ENCODE measurements at places on chromosomes 5 and 9.

DNA sequence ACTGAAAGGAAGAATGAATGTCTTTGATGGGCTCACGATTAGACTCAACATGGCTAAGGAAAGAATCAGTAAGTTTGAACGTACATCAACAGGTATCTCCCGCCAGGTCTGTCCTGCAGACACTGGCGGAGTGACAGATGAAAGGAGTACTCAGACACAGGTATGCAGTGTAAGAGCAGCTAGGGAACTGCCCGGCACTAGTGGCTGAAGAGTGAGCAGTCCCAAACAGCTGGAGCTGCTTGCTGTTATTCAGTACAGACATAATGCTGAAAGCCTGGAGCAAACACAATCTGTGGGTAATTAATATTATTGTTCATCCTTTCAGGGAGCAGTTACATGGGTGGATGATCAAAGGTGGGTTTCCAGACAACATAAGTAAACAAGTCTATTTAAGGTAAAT, 835.5 kb downstream of the TLE4 start:
- DNase-seq: no peak

- no peak for DNase-seq
These were observed 48.7 kb downstream of the PCSK1 start for GRCh38 chr5:96384353-96384752.

DNA sequence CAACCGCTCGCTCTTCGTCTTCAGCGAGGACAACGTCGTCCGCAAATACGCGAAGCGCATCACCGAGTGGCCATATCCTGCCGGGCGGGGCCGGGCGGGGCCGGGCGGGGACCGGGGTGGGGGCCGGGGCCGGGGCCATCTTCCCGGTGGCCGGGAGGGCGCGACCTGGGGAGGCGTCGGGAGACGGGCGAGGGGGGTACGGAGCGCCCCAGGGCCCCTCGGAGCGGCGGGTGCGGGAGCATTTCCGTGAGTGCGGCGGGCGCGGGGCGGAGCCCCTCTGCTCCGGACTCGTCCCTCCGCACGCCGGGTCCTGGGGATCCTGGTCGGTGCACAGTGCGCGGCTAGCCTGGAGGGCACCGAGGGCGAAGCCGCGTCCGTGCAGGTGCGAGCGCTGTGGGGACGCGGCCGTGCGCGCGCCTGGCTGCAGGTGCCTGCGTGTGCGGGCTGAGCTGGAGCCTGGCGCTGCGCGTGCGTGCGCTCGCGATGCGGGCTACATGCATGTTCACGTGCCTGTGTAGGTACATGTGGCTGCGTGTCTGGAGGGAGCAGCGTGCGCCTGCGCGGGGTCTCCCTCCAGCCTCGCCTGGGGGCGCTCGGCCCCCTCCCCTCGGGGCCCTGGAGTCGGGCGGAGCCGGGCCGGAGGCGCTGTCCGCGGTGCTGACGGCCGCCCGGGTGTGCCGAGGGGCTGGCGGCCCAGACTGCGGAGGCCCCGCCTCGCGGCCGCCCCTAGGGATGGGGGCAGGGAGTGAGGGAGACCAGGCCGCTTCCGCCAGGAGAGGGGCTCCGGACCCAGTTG, 762 bp downstream of the CACNA1B start:
- DNase-seq: peak; percentile 8

- no peak for DNase-seq
These were observed 471 bp upstream of the GHR start for GRCh38 chr5:42422656-42423280.

Data from activated naive CD4-positive, alpha-beta T cell treated with Interleukin-2 at 50 U/mL for 16 hours (primary cell).